SK-N-DZ (cell line): ENCODE measurements at places on chromosomes 7 and 10.

DNA sequence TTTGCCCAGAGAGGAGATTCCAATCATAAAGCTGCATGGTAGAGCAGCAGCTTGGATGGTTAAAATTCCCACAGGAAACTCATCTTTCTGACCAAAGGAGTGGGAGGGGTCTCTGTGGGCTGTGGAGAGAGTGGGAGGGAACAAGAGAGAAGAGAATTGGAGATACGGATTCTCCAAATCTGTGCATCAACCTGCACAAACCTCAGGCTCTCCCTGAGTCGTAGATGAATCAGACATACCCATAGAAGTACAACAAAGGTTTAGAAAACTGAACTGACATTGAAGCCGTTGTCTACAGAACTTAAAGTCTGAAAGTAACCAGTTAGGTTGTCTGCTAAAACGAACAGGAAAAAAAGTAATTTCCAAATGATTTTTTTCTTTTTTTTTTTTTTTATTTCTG, 41.9 kb downstream of the CYCS start:
- no peak for DNase-seq

DNA sequence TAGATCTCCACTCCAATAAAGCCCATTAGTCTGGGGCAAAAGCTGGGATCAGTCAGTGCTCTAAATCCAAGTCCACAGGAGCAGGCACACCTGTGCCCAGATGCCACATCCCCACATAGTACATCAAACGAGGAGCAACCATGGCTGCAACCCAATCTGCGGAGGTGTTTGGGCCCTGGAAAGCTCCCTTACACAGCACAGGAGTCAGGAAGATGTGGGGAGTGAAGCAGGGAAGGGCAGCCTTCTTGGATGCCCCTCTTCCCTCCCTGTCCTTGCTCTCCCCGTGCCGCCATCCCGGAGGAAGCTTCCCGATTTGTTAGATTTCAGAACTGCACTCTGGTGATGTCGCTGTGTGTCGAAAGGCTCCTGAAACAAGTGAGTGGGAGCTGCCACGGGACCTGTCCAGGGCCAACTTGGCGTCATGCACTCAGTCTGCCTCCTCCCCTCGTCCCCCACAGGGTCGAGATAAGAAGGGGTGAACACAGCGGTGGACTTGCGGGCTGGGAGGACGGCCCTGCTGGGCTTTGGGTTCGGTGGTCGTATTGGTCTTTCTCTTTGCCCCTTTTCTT, 230.6 kb upstream of the GRB10 start:
- DNase-seq = no peak

GRCh38 chr10:90635111-90635765, 222.6 kb downstream of the HTR7 start:
- no peak for DNase-seq

DNA sequence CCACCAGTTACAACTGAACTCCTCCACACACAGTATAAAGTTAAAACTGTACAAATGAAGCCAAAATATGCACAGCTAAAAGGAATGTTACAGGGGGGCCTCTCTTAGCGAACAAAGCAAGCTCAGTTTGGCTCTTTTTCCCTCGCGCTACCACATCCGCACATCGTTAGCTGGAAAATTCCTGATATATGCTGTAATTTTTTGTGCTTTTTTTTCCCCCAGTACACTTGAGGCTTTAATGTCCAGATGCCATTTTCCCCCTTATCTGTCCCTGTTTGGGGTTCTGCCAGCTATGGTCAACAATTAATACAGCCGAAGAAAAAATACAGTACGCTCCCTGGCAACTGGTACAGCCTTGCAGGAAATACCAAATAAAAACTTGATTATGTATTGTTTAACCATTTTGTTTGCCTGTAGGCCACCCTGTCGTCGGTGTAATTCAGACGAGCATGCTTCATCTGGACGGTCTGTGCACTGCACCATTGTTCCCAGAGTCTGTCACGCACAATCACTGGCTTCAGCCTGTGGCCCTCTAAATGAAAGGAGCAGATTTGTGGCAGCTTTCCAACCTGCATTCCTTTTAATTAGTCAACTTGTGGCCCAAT, 108.1 kb upstream of the FAM133B start:
- DNase-seq = no peak

GRCh38 chr10:81082621-81083376, 545.1 kb downstream of the SH2D4B start:
- no peak for DNase-seq

DNA sequence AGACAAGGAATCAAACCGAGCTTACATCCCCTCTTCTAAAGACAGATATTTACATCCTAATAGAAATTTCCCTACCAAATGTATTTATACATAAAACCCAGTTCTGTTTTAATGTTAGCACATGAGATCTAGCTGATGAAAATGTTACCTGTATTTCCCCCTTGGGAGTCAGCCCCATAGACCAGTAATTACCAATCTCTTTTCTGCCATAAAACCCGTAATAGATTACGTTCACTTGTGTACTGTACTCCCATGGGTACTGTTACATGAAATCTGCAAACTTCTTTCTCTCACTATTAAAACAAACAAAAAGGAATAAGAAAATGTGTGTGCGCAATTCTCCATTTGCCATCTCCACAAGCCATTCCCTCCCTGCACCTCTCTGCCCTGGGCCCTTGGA, 450.9 kb downstream of the CALN1 start:
- DNase-seq = no peak

DNA sequence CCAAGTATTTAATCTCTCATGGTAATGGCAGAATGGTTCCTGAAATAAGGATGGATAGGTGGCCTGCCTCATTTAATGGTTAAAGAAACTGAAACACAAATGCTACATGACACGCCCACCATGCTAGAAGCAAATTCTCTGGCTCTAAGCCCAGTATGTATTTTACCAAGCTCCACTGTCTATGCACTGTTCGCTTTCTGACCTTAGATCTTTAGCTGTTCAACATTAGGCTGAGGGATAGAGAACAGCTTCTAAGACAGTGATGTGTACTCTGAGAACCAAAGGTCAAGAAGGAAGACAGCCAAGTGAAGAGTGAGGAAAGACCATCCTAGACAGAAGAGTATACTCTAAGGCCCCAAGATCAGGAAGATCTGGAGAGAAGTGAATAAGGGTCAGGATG, 26.6 kb downstream of the FAM3C start:
- no peak for DNase-seq

DNA sequence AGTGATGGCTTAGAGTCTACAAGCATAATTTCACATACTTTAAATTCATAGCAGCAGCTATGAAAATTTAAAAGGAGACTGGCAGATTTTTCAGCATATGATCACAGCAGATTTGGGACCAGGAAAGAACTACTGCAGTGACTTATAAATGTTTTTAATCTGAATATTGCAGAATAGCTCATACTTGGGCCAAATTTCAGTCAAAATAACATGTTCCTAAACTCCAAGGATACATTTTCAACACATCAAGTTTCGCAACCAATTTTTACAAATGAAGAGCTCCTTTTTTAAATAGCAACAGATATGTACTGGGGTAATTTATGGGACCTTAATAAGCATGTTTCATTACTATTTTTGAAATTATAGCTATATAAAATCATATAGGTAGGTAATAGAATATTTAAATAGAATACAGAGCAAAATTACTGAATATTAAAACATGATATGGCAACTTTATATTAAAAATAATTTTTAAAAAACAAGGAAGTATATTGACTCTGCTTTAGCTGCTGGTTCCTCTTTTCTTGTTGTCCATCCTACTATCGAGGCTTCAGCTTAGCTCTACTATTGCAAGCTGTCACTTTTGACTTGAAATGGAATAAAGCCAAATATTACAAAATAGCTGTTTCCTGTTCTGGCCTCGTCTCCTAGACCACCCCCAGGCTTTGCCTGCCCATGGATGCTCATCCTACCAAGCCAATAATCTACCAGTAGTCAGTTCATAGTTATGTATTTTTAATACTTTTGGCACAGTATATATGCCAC, 123.1 kb downstream of the NRBF2 start:
- DNase-seq = no peak

- DNase-seq = no peak
Observed at GRCh38 chr7:48148311-48148710, 22.9 kb upstream of the ABCA13 start.

GRCh38 chr7:16129431-16130110, 291.8 kb downstream of the CRPPA start:
- peak; percentile 47 for DNase-seq

DNA sequence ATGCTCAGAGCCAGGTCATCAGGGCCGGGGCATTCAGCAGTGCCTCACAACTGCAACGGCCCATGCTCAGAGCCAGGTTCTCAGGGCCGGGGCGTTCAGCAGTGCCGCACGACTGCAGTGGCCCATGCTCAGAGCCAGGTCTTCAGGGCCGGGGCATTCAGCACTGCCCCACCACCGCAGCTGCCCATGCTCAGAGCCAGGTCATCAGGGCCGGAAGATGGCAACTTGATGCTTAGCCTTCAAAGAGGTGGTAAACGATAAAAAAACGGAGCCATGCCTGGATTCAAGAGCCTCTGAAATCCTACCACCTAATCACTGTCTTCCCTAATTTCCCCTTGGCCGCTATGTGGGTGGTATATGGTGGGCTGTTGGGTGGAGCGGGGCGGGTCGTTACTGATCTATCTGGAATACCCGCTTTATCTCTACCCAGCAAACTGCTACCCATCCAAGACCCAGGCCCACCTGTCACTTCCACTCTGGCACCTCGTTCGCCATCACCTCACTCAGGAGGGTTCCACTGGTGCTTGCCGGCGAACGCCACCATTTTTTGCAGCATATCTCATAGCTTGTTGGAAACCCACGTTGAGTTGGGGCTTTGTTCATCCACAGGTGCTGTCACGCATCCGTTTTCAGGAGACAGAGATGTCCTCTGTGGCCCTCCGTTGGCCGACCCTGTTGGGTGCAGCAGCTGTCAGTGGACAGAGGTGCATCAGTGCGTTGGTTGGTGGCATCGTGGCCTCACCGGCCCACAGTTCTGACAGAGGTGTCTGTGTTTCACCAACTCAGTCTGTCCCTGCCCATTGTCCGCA, 221.1 kb downstream of the EBF3 start:
- no peak for DNase-seq

DNA sequence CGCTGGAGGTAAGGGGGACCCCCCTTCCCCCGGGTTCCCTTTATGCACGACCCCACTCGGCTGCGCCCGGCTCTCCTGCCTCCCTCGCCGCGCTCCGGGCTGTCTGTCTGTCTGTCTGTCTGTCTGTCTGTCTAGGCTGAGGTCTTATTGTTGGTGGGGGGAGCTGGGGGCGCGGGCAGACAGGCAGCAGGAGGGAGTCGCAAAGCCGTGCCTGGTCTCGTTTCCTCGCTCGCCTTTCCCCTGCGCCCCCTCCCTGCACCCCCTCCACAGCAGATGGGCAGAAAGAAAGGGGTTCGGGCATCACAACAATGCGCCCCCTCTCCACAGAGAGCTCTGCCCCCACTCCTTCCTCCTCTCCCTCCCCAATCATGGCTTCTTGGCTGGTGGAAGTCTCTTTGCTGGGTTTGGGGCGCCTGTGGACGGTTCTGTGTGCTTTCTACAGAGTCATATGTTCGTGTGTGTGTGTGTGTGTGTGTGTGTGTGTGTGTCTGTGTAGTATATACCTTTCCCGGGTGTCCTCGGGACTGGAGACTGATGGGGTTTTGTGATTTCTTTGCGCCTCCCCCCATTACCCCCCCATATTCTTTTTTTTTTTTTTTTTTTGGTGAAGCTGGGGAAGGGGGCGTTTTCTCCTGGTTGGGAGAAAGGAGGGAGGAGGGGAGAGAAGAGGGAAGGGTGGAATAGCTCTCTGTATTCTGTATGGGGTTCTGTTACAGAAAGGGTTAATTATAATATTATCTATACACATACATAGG, 1.9 kb downstream of the AUTS2 start:
- DNase-seq = no peak

DNA sequence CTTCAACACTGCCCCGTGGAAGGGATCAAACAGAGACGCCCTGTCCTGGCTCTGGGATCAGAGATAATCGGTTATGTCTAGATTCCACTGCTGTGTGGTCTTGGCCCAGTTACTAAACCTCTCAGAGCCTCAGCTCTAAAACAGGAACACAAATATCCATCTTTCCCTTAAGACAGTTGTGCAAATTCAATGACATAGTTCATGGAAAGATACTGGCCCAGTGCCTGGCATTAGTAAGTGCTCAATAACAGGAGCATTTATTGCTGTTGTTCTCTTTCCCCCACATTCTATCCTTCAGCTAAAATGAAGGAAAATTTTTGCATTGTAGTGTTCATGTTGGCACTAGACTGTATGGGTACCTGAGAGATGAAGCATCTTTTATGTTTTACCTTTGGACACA, 58.6 kb downstream of the TACC2 start:
- DNase-seq = no peak

DNA sequence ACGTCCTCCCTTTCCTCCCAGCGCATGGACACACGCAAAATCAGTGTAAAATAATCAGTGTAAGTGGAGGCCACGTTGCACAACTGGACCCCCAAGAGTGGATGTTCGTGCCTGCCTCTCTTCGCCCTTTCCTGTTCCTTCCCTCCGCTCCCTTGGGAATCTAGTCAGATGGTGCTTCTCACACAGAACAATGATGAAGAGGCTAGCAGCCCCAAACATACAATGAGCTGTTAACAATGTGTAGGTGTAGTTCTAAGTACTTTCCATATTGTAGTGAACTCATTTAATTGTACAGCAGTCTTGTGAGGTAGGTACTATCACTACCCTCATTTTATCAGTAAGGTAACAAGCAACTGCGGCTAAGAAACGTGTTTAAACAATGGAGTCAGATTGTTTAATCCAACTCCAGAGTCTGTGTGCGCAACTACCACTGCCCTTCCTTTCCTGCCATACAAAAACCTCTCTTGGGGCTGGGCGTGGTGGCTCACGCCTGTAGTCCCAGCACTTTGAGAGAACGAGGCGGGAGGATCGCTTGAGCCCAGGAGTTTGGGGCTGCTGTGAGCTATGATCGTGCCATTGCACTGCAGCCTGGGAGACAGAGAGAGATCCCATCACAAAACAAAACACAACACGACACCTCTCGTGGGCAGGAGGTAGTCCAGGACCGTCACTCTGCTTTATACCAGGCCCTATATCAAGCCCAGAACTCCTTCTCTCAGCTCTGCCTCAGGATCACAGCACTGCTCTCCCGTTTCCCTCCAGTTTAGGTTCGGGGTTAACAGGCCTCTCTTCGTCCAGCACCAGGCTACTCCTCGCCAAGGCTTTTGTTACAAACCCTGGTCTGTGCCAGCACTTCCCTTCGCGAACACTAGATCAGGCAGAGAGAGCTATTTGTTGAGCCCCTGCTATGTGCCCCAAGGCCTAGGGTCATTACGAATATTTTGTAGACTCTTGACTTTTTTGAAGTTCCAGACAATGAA, 1.1 kb downstream of the FKBP9 start:
- DNase-seq = no peak

DNA sequence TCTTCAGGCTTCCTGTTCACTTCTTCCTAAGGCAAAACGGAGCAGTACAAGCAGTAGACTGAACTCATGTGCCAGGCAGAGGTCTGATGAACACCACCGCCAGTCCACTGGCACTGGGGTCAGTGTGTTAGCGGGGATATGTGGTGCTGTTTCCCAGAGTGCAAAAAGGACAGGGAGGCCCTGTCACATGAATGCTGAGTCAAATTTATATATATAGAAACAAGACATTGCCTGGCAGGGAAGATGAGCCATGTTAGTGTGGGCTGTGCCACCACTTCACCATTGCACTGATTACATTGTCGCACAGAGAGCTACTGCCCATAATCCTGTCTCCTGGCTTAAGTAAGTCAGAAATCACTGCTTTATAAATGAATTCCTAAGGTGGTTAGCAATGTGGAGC, 122.2 kb upstream of the AMPH start:
- no peak for DNase-seq
